ENCODE measurements at places on chromosomes 12 and 14.

DNA sequence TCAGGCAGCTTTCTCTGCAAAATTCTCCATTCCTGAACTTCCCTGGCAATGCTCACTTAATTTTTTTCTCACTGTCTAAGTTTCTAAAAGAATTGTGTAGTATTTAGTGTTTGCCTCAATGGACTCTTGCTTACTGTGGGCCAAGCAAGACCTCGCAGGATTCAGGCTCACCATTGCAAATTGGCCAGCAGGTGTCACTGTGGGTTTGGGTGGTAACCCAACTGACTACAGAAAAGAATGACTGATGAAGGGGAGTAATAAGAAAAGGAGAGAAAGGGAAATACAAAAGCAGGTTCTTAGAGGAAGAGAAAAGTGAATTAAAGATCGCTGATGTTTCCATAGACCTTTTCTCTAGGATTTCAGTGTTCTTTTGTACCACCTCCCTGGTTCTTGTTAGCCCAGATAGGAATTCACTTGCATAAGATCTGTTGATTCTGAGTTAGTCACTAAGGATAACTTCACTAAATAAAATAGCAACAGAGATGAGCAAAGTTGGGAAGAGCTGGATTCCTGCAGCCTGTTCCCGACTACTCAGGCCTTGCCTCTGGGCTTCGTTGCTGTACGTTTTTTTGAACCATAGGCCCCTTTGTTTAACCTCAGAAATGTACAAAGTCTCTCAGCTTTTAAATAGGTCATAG lies 386.5 kb upstream of the DDHD1 start:
- peak; percentile 80 for DNase-seq

DNA sequence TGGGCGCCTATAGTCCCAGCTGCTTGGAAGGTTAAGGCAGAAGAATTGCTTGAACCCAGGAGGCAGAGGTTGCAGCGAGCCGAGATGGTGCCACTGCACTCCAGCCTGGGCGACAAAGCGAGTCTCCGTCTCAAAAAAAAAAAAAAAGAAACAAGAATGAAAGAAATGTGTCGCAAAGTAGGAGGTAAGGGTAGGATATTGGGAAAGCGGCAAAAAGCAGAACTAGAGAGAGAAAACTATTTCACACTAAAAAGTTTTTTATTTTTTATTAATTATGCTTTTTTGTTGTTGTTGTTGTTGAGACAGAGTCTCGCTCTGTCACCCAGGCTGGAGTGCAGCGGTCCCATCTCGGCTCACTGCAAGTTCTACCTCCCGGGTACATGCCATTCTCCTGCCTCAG lies 17.7 kb downstream of the SBNO1 start:
- DNase-seq: no peak

GRCh38 chr12:79453820-79454219 lies 236.9 kb downstream of the PAWR start:
- DNase-seq: no peak

DNA sequence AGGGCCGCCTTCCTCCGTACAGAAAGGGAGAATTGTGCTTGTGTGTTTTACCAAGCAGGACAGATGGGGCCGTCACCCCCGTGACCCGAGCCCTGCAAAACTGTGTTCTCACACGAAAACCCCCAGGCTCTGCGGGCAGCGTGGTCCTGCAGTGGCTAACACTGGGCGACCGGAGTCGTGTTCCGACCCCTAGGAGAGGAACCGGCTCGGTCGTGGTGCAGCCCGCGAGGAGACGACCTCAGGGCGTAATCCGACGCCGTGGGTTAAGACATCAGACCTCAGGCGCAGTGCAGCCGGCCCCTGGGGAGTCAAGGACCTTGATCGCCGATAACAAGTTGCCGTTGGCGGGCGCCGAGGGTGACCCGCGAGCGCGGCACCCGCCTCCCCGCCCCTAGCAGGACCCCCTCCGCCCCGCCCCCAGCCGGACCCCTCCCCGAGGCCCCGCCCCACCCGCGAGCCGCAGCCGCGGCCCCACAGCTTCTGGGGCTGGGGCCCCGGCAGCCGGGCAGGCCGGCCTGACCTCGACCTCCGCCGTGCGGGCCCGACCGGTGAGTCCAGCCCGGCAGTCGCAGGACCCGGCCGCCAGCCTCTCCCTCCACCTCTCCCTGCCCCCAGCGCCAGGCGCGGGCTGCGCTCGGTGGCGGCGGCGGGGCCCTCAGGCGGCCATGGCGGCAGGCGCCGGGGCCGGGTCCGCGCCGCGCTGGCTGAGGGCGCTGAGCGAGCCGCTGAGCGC lies at the start of gene CHPT1:
Gene CHPT1, plus strand, starts transcription at position 444 of the 733 bp plus-strand sequence. Its CDS starts 222 bp downstream, at position 666.
- DNase-seq: peak; percentile 59

- DNase-seq: no peak
Measured at GRCh38 chr14:91998667-91999570, 40.9 kb downstream of the TRIP11 start.

GRCh38 chr14:72336311-72336980 lies 404.2 kb downstream of the RGS6 start:
- DNase-seq: no peak

- no peak for DNase-seq
Measured at GRCh38 chr12:104426926-104427546, 29.7 kb upstream of the CHST11 start.

DNA sequence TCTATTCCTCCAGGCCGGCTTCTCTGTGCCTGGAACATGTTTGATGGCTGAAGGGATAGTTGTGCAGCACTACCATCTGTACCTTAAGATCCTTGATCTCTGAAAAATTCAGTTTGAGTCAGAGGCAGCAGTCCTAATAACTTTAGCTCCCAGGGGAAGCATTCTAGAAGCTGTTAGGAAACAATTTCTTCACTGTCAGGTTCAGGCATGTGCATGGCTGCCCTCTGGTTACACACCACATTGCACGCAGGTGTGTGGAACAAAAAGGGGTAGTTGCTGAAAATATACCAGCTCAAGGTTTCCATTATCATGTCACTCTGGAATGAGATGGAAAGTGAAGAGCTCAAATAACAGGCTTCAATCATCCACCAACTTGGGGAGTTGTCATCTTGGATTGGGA lies 80.1 kb downstream of the CHST11 start:
- DNase-seq: no peak

DNA sequence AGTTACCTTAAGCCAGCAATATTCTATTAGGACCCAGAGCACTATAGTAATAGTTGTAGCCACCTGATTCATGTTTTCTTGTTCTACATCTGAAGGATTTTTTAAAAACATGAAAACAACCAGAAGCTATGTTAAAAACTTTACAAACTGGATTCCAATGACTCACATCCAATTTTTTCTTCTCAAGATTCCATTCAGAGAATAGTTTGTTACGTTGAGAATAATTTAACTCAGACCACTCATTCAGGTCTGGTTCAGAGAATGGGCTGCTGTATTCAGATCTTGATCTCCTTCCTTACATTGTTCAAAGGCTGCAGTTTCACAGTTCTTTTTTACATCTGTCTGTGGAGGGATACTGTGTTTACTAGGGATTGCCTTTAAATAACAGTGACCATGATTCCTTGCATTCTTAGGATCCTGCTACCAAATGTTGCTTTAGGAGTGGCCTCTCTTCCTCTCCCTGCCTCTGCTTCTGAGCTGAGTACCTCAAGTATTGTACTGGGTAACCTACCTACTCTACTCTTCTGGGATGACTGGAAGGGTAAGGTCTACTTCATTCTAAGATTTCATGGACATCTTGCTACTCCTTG lies 448.0 kb upstream of the FBXO33 start:
- DNase-seq: no peak

- DNase-seq: no peak
Measured at GRCh38 chr14:76640923-76641395, 120.3 kb upstream of the VASH1 start.

DNA sequence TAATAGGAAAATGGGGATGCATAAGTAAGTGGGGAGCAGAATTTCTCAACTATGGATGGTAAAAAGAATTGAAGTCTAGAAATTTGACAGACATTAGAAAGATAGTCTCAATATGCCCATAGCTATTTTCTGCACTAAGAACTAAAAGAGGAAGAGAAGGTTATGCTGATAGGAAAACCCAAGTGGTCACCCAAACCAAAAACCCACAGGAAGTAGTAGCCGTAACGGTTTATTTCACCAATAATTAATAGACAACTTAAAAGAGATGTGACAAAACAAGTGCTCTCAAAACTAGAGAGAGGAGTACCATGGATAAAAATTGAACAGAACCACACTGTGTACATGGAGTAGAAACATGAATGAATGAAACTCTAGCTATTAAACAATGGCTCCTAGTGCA lies 295.4 kb downstream of the FSCB start:
- no peak for DNase-seq
